Kidney capillary endothelial cell (primary cell): ENCODE measurements at places on chromosomes 5 and 9.

- DNase-seq = no peak
Observed at GRCh38 chr5:81756016-81756415, 5.1 kb upstream of the SSBP2 start.

DNA sequence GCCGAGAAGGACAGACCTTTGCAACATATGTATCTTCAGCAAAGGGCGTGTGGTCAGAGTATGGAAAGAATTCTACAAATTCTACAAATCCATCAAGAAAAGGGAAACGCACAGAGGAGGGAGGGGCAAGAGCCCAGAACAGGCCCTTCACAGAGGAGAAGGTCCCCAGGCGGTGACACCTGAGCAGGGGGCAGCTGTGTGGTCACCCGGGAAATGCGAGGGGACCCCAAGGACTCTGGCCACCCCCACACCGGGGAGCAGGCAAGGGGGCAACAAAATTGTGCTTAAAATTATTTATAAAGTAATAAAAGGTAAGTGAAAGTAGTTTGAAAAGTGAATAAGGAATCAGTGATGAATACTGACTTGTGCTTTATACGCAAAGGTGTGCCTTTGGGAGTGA is 17.6 kb downstream of the NACC2 start:
- DNase-seq = no peak

DNA sequence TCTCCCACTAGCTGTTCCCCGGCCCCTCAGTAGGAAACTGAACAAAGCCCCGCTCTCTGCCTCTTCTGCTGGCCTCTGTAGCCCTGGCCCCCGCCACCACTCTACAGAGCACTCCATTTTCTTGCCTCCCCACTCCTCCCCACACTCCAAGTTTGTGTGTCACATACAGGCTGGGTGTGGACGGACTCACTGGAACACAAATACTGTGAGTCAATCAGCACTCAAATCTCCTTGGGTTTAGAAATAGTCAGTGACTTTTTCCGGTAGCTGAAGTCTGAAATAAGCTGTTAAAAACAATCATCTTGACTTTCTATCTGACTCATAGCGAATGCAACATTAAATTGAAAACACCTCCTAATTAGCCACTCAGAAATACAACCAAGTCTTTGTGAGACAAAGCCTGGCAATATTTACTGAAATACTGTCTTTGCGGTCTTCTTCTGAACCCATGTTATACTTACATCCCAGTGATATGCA is 122.5 kb downstream of the LHFPL2 start:
- DNase-seq = no peak

- DNase-seq = no peak
Observed at GRCh38 chr5:89377767-89378455, 494.9 kb upstream of the MEF2C start.

- no peak for DNase-seq
Observed at GRCh38 chr5:151886546-151887275, 37.9 kb downstream of the GLRA1 start.
